ENCODE measurements at places on chromosomes 16 and 17.

DNA sequence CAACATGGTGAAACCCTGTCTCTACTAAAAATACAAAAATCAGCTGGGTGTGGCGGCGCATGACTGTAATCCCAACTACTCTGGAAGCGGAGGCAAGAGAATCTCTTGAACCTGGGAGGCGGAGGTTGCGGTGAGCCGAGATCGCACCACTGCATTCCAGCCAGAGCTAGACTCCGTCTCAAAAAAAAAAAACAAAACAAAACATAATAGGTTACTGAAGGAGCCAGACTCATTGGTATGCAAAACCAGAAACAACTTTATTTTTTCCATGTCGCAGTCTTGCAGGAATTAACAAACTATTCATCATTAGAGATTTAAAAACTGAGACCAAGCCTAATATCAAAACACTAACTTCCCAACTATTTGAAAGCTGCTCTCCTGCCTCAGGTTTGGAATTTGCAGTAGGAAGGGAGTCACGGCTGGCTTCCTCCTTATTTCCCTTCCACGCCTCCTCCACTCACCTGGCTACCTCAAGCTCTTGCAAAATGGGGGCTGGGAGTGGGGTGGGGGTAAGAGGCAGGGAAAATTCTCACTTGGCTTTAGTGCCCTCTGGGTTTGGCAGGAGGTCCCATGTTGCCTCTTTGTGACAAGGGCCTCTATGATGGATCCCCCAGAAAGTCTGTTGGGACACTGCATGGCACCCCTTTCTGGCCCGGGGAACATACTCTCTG, 34.1 kb upstream of the MYH10 start:
- no peak for DNase-seq

GRCh38 chr16:72840631-72841381, 207.1 kb downstream of the ZFHX3 start:
- DNase-seq: no peak

GRCh38 chr17:2892305-2892971, 96.2 kb downstream of the RAP1GAP2 start:
- peak; percentile 52 for DNase-seq

DNA sequence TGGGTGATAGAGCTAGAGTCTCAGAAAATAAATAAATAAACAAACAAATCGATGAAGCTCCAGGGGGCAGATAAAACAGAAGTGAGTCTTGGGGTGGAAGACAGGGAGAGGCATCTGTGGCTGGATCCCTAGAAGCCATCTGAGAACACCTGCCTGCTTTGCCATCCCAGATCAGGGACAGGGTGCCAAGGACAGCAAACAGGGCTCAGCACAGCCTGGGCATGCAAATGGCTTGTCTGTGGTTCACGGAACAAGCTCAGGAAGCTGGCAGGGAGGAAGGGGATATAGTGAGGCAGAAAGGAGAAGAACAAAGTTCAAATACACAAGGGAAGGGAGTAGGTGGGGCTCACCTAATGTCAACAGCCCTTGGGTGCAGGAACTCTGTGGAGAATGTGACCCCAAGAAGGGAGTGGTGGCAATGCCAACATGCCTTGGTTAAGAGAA, 27.5 kb downstream of the TRIM25 start:
- no peak for DNase-seq

GRCh38 chr16:4094127-4094773, 22.0 kb downstream of the ADCY9 start:
- DNase-seq: no peak

DNA sequence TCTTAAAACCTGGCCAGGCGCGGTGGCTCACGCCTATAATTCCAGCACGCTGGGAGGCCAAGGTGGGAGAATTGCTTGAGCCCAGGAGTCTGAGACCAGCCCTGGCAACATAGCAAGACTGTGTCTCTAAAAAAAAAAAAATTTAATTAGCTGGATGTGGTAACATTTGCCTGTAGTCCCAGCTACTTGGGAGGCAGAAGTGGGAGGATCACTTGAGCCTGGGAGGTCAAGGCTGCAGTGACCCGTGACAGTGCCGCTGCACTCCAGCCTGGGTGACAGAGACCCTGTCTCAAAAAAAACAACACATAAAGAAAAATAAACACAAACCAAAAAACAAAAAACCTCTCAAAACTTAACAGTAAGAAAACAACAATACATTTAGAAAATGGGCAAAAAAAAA, 106.3 kb downstream of the SMG6 start:
- DNase-seq: no peak

DNA sequence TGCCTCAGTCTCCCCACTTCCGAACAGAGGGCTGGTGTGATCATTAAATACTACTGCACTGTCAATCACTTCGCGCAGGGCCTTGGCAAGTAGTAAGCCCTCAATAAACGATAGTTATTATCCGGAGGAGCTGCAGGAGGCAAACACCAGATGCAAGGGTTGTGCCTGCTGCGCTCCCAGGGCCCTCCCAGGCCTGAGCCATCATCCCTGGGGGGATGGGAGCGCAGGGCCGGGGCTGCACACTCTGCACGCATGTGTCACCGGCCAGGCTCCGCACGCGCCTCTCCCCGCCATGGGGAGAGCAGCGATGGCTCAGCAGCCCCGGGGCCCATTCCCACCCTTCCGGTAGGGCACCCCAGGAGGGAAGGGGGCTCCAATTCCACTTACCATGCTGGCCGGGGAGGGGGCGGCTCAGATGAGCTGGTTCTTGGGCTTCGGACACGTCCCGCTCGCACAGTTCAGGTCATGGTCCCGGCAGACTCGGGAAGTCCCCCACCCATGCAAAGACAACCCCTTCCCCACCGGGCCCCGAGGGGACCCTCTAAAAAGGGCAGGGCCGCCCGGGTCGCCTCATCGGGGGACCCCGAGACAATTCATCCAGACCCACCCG, 681 bp downstream of the XPO6 start:
- peak; percentile 81 for DNase-seq

DNA sequence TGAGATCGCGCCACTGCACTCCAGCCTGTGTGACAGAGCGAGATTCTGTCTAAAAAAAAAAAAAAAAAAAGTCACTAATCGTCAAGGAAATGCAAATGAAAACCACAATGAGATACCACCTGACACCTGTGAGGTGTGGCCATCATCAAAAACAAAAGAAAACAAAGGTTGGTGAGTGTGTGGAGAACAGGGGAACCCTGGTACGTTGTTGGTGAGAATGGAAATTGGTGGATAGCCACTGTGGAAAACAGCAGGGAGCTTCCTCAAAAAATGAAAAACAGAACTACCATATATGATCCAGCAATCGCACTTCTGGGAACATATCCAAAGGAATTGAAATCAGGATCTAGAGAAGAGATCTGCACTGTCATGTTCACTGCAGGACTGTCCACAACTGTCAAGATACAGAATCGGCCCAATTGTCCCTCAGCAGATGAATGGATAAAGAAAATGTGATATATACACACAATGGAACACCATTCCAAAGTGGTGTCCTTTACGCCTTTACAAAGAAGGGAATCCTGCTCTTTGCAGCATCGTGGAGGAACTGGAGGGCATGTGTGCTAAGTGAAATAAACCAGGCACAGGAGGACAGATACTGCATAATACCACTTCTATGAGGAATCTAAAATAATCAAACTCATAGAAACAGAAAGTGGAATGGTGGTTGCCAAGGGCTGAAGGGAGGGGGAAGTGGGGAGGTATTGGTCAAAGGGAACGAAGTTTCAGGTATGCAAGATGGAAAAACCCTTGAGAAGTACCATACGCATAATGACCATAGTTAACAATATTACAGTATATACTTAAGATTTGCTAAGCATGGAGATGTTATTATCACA, 63.5 kb upstream of the PLCG2 start:
- no peak for DNase-seq

GRCh38 chr16:10983159-10983558, 38.8 kb downstream of the CLEC16A start:
- DNase-seq: peak; percentile 7

DNA sequence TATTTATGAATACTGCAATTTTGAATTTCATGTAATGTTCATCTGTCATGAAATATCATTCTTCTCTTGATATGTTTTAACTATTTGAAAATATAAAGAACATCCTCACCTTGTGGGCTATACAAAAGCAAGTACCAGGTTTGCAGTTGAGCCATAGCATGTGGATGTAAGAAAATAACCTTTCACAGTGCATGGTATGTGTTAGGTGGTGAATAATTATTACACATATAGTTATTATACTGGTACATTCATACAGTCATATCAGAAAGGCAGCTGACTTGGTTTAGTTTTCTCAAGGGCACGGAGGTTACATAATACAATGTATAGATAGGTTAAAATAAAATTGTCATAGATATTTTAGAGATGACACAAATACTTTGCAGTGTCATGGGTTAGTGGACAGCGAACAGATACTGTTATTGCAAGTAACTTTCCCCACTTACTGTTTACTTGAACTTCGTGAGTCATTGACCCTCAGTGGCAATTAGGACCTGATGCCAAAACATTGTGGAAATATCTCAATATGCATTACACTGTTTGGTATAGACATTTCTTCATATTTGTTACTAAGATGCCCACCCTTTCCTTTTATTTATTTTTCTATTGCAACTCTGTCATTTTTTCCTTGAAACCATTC, 445.4 kb upstream of the GOT2 start:
- peak; percentile 31 for DNase-seq

- DNase-seq: no peak
These were observed 49.6 kb upstream of the SIAH1 start for GRCh38 chr16:48434653-48435317.

GRCh38 chr16:84087466-84088151, 29.1 kb downstream of the MBTPS1 start:
- no peak for DNase-seq

DNA sequence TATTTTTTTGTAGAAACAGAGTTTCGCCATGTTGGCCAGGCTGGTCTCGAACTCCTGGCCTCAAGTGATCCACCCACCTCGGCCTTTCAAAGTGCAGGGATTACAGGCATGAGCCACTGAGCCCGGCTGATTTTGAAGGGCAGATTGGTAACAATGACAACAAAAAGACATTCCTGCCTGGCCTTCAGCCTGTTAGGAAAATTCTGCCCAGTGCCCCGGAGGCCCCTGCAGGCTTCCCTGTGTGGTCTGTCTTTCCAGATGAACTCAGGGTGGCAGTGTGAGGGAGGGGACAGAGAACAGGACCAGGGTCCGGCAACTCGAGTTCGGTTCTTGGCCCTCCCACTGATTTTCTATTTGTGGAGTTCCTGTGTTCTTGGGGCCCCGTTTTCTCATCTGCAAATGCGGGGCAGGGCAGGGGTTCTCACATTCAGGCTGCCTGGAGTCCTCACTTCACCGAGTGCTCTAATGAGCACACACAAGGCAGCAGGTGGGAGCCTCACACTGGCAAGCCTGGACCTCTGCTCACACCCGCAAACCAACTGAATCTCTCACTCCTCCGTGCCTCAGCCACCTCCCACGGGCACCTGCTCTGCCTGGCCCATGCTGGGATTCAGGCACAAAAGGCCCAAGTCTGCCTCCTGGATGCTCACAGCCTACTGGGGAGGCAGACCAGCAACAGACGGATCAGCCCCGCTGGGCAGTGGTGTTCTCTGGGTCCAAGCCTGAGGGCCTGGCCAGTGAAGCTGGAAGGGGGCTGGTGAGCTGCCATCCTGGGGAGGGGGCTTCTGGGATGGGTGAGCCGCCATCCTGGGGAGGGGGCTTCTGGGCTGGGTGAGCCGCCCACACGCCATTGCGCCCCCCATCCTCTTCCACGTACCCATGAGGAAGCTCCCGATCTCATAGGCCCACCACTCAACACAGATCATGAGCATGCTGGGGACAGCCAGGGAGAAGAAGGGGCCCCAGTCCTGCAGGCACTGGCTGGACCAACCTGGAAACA, 10.3 kb downstream of the SLC47A2 start:
- DNase-seq: no peak

- peak; percentile 32 for DNase-seq
These were observed 1.1 kb downstream of the SLC16A3 start for GRCh38 chr17:82229698-82230608.

DNA sequence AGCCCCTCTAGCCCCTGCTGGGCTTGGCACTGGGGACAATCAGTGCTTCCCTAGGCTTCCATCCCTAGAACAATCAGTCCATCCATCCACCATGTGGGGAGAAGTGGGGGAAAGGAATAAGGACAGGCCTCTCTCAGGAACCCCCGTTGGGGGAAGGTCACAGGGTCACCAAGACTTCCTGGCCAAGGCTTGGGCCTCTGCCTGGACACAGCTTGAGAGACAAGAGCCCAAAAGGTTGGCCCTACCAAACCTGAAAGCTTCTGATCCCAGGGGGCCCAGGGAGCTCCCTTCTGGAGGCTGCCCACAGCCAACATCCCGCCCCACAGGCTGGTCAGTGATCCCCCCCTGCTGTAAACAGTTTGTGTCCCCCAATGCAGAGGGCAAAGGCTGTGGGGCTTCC, 16.2 kb upstream of the MTMR4 start:
- no peak for DNase-seq

GRCh38 chr16:57108432-57108831, 16.0 kb downstream of the CPNE2 start:
- DNase-seq: no peak

DNA sequence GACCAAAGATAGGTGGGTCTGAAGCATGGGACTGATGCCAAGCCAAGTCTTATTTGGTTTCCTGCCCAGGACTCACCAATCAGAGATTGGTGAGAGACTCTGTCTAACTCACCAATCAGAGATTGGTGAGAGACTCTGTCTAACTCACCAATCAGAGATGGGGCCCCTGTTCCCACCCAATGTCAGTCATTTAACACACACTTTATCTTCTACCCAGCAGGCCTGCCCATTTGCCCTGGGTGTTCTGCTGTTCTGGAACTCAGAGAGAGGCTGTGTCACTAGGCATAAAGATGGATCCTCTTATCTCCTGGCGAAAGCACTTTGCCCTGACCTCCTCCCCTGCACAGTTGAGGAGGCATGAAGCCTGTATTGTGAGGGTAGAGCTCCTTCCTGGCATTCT, 5.4 kb upstream of the RHOT1 start:
- DNase-seq: no peak

GRCh38 chr17:11739848-11740247, 141.6 kb downstream of the DNAH9 start:
- DNase-seq: no peak

GRCh38 chr16:74984529-74985296, at the start of gene WDR59:
TSS of gene WDR59 (minus strand) at chr16:74985123. CDS start at chr16:74985017, 106 bp downstream.
- peak; percentile 99 for DNase-seq

DNA sequence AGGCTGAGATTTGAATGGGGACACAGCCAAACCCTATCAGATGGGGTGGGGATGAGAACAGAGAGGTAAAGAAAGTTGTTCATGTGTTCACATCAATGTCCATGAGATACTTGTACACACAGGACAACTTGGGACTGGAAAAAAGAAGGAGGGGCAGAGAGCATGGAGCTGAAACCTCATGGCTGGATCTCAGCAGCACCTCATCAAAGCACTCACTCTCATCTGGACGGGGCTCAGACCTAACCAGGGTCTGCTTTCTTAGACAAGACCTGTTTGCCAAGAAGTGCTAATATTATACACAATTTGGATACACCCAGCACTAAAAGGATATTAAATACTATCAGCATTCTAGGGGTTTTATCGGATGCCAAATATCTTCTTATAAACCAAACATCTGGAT, 399.8 kb downstream of the SLC39A11 start:
- no peak for DNase-seq
